ENCODE measurements at places on chromosomes 11 and 22.

GRCh38 chr11:21396342-21397008 lies 727.1 kb downstream of the NELL1 start:
- DNase-seq, result no peak

DNA sequence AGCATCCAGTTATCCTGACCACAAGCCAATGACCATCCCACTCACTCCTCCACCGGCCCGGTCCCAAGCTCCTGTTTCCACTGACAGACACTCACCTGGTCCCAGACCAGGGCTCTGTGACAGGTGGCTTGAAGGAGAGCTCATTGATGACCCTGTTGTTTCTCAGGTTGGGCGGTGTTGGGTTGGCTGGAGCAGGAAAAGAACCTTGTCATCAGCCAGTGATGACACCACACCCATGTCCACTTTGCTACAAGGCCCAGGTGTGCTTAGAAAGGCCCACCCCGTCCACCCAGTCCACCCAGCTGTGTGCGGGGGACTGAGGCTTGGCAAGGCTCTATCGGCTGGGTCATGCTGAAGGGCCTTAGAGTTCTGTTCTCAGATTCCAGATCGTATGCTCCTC lies 42.9 kb downstream of the GAB4 start:
- no peak for DNase-seq

- DNase-seq, result no peak
These were observed 20.9 kb upstream of the NAALAD2 start for GRCh38 chr11:90113541-90113940.

- DNase-seq, result peak; percentile 30
These were observed 25.1 kb upstream of the RELT start for GRCh38 chr11:73350908-73351636.

- no peak for DNase-seq
These were observed 23.8 kb downstream of the BCR start for GRCh38 chr22:23204125-23204488.

DNA sequence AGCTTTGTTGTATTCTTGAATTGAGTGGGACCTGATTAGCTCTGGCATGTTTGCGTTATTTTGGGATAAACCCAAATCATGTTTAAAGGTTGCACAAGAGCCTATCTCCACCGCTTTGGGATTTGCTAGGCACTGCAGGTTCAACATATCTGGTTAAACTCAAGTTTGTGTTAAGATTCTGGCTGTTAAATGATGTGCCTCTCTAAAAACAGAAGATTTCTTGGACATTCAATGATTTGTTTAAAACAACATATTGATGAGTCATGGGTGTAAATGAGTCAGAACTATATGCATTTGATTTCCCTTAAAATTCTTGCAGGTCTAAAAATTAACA lies 67.4 kb downstream of the AMOTL1 start:
- DNase-seq, result no peak

DNA sequence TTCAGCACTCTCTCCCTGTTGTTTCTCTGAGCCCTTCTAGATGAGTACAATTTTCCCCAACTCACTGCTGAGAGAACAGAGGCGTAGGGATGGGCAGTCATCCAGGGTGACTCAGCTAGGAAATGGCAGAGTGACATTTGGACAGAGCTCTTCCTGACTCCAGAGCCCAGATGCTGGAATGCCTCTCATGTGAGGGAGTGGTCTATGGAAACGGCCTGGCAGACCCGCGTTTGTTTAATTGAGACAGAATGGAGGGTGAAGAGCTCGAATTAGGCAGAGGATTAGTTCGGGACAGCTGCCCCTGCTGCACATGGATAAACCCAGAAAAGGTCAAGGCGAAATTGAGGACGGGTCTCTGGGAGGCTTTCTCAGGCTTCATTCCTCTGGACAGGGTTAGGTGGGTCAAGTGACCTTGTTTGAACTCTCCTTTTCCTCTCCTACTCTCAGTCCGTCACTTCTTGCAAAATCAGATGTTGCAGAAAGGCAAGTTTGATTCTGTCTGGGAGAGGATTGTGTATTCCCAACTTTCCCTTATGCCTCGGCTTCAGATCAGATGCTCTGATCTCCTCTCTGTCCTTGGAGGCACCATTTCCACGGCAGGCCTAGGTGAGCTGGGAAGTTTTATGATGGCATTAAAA lies 7.6 kb upstream of the LMO2 start:
- no peak for DNase-seq

GRCh38 chr11:12224537-12224893 lies 114.1 kb downstream of the MICAL2 start:
- DNase-seq, result peak; percentile 90

- DNase-seq, result no peak
These were observed 74.5 kb downstream of the RPL27A start for GRCh38 chr11:8757047-8757446.

- peak; percentile 47 for DNase-seq
These were observed 11.9 kb downstream of the B3GNT6 start for GRCh38 chr11:77046060-77046501.

DNA sequence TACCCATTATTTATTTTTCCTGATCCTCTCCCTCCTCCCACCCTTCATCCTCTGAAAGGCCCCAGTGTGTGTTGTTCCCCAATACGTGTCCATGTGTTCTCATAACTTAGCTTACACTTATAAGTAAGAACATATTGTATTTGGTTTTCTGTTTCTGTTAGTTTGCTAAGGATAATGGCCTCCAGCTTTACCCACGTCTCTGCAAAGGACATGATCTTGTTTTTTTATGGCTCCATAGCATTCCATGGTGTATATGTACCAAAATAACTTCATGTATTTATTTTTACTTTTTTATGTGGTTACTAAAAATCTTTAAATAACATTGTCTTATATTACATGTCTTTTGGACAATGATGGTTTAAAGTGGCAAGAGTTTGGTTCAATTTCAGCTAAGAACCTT lies 15.2 kb downstream of the PDGFD start:
- no peak for DNase-seq

DNA sequence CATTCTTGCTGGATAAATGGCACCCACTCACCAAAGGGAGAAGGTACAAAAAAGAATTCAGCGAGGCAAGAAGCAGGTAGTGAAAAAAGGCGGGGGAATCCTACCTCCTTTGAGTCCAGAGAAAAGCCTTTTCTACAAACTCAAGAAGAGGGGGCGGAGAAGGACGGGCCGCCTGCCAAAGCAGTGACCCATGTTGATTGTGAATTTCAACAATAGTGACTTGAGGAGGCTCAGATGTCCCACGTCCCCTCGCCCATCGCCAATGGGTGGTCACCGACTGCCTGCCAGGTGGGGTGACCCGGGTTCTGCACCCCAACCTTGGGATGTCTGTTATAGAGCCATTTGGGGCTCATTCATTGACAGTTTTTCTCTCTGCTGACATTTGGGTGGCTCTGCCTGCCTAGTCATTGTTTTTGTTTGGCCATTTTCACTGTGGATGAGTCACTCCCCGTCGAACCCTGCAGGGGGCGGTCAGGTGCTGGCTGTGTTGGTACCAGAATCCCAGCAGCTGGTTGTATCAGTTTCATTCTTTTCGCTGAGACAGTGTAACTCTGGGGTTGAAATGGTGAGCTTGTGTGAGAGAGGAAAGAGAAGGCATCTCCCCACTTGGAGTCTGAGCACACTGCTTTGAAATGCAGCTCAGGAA lies 163.4 kb upstream of the NCAM1 start:
- no peak for DNase-seq

DNA sequence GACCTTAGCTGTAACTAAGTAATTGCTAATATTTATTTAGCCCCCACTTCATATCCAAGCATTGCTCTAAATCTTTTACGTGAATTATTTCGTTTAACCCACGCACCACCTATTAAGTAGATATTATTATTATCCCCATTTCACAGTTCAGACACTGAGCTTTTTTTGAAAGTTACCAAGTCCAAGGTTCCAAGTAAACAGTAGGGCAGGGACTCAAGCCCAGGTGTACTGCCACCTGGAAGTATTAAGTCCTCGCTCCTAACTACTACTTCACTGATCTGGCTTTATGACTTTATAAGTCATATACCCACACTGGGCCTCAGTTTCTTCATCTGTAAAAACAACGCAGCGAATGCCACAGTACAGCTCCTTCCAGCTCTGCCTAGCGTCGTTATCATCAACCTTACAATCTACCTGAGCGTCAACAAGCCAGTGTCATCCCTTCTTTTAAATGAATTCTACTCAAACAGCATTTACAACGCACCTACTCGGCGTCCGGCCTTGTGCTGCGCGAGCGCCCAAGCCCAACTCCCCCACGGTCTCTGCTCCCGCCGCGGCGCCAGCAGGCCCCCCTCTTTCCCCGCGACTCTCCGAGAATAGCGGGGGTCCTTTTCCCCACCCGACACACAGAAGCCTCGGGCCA lies 624 bp downstream of the TMEM41B start:
- no peak for DNase-seq

GRCh38 chr22:36901411-36902142 lies 11.9 kb upstream of the CSF2RB start:
- DNase-seq, result no peak
